ENCODE measurements at places on chromosomes 5 and 9.

DNA sequence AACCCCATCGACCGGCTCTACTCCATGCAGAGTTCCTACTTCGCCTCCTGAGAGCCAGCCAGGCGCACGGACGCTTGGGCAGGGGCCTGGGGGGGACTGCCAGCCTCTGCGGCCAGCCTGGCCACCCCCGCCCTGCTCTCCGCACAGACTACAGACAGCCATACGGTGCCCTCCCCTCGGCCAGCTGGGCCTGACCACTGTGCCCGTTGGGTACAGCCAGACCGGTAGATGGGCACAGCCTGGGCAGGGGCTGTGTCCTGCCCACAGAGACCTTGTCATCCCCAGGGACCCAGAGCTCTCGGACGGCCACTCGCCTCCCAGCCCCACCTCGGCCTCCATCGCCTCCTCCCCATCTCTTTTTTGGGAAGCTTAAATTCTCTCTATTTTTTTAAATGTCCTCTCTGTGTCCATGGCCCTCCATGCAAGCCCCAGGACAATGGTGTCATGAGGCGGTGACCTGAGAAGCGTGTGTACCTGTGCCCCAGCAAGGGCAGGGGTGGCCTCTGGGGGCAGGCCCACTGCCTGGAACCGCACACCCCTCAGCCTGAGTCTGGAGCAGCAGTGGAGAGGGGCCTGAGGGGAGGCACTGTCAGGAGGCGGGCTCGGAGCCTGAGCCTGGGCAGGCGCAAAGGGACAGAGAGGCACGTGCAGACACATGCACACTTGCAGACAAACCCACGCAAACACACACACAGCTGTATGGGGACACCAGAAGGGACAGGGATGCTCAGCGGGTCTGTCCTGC, 82.8 kb downstream of the LMX1B start:
- DNase-seq = peak; percentile 8

DNA sequence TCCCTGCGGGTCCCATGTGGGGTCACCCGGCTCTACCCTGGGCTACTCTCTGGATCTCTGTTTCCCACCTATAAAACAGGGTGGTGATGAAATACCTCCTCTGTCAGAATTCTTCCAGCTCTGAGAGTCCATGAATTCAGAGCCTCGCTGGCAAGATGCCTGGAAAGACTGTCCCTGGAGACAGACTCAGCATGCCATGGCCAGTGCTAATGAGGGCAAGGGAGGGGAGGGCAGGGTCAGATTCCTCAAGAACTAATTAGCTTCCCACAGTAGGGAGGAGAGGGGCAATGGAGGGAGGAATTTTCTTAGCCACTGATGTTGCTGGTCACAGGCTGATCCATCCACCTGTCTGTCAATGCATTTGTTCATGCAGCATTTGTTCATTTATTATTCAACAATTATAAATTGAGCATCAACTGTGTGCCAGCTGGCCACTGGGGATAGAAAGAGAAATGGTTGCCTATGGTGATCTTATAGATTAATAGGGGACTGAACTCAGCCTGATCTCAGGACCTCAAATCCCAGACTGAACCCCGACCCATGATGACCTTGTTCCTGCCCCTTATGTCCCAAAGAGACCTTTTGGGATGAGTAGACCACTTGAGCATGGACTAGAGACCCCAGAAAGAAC, 4.7 kb downstream of the SYNPO start:
- no peak for DNase-seq

- DNase-seq = no peak
These were observed 20.8 kb downstream of the RGS3 start for GRCh38 chr9:113484258-113484730.

GRCh38 chr5:80036615-80037014, 1.5 kb downstream of the THBS4 start:
- DNase-seq = no peak

DNA sequence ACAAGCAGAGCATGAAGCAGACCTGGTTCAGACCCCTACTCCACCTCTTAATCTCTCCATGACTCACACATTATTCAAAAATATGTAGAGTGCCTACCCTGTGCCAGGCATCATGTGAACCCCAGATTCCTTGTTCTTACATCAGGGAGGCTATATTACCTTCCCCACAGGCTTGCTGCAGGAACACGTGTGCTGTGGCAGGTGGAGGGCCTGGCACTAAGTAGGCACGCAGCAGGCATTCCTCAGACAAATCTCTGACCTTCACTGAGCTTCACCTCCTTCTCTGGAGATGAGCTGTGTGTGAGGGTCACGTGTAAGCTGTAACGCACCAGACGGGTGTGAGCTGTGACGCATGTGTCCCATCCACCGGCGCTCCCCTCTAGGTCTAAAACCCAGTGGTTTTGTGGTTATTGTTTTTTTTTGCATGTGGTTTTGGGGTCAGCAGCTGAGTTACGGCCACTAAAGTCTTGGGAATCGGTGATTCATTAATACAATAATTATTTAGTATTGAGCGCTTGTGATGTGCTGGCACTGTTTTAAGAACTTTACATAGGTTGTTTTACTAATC, 30.3 kb downstream of the ANGPTL2 start:
- DNase-seq = no peak

DNA sequence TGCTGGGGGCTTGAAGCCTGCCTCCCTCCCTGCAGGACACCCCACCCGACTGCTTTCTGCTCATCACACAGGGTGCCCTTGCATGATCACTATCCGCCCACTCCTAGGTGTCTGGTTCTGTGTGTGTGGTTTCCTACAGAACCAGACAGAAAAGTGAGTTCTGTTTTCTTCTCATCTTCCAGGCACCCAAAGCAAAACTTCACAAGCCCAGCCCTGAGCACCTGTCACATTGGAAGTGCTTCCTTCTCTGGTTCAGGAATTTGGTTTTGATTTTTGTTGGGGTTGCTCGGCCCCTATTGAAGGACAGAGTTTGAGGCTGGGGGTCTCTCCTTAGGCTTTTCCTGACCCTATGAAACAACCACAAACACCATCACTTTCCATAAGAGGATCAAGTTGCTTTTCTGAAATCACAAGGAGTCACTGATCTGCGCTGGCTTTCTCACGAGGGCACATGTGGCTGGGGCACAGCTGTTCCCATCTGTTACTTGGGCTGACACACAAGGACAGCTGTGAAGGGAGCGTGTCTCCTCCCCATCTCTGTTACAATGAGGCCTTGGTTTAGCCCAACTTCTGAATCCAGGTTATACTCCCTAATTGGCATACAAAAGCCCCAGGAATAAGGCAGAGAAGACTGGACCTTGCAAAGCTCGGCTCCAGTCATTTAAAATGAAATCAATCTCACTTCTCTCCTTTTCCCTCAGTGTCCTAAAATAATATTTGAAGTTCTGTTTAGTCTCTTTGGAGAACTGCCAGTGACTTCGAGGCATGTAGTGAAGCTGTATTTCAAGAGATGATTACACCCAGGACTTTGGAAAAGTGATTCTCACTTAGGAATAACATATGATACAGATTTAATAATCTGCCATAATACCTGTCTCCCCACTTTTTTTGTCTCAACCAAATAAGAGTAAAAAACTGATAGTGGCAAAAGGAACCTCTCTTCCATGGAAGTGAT, 213.1 kb upstream of the GAS1 start:
- DNase-seq = no peak

- no peak for DNase-seq
These were observed 1310.8 kb upstream of the WWC1 start for GRCh38 chr5:166980666-166981065.

GRCh38 chr9:93205045-93205768, 21.3 kb downstream of the WNK2 start:
- DNase-seq = peak; percentile 67

- peak; percentile 93 for DNase-seq
These were observed 74.4 kb downstream of the NRG2 start for GRCh38 chr5:139968547-139969261.

DNA sequence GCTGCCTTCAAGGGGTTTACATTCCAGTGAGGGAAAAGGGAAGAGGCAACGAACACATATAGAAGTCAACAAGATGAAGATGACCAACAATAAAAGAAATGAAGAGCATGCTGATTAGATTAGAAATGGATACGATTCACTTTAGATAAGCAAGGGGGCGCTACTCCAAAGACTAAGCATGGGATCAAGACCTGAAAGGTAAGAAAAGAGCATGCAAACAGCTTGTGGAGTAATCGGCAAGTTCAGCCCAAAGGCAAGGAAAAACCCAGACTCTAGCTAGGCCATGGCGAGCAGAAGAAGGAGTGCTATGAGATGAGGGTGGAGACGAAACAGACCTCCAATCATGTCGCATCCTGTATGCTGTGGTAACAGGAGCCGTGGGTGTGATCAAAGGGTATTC, 124.4 kb downstream of the FANCC start:
- no peak for DNase-seq

GRCh38 chr9:21455320-21455719, 15.1 kb downstream of the IFNA1 start:
- DNase-seq = peak; percentile 16

DNA sequence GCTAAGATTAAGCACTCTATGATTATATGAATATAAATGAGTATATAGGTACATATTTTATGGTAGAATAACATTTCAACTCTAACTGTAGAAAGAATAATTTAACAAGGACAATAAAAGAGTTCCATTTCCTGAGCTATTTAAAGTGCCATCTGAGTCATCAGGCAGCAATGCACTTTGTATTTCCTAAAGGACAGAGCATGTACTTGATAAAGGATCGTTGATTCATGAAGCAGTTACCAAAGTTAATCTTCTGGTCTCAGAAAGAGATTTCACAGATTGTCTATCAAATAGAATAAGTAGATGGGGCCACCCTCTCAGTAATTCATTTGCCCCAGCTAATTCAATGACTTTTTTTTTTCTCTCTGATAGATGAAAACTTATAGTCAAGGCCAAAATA, 747.8 kb downstream of the CDH18 start:
- no peak for DNase-seq

DNA sequence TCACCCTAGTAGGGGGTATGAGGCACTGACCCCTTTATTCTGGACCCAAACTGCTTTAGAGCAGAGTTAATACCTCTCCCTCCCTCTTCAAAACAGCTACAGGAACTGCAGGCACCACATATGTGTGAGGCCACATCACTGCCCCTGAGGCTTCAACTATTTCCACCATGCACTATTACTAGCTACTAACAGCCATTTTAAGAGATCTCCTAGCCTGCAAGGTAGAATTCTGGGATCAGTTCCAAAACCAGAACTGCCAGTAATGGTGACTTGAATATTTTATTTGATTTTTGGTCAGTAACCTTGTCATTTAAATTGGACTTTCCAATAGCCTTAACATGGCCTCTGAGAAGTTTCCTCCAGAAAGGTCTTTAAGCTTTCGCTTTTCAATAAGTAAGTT, 55.3 kb upstream of the FSD1L start:
- DNase-seq = no peak

DNA sequence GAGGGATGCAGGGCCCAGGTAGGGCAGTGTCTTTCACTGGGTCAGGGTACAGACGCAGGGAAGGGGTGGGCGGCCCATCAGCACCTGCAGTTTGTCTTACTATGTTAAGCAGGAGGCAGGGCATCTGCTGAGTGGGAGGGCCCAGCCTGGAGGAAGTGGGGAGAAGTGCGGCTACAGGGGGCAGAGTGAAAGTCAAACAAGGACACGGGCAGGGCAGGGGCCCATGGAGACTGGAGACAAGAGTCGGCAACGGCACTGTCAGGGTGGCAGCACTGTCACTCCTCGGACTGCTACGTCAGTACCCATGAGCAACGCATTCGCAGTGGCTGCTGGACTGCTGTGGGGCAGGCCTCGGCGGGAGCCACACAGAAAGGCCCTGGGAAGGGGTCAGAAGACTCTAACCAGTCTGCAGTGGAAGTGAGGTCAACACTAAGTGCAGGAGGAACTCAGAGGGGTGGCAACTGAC, 19.7 kb downstream of the CAMSAP1 start:
- peak; percentile 57 for DNase-seq

- DNase-seq = no peak
These were observed 30.2 kb upstream of the HOMER1 start for GRCh38 chr5:79544131-79544530.

Data from WERI-Rb-1 (cell line).